ENCODE measurements at places on chromosomes 16 and 17.

DNA sequence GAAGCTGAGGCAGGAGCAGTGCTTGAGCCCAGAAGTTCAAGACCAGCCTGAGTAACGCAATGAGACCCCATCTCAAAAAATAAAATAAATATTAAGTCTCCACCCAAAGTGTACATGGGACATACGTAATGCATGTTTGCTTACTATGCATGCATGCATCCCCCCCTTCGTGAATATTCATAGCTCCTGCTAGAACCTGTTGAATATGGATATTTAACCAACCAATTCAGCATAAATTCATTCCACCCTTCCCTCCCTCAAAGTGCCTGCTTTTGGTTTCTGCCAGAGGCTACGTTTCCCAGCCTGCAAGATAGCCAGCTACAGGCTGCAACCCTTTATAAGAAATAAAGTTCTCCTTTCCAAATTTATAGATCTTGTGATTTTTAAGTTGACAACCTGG, 12.9 kb upstream of the PSMD7 start:
- DNase-seq = no peak

GRCh38 chr17:78777881-78778280, 4.2 kb downstream of the CYTH1 start:
- no peak for DNase-seq

GRCh38 chr17:12406623-12407215, 259.0 kb upstream of the MYOCD start:
- no peak for DNase-seq

DNA sequence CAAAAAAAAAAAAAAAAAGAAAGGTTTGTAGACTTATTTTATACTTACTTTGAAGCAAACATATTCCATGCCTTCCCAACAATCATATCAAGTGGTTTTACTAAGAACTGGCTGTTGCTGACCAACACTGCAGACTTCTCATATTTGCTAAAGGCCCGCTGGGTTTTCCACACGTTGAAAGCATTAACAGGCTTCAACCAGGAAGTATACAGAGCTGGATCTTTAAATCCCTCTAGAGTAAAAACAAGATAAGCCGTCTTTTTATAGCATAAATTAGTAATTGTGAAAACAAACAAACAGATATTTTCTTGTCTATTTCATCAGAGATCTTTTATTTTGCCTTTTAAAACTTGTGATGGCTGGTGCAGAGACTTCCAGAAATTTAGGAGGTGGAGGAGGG, 29.1 kb downstream of the TUBD1 start:
- no peak for DNase-seq

DNA sequence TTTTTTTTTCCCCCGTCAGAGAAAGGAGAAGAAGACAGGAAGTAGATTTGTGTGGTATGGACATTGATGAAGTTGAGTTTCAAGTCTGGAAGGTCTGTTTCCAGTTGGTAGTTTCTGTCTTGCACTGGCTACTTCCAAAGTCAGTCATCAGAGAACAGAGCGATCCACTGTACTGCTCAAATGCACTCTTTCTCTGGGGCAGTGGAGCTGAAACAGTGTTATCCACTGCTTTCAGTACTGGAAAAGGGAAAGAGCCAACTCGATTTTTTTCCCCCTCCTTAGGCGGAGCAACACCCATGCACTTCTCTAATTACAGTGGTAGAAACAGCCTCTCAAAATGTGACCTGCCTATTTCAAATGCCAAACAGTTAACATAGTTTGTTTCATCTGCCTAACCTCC, 7.4 kb downstream of the PRKCA start:
- no peak for DNase-seq

Data from NCI-H460 (cell line).